Peyer's patch (tissue), 4 donors: ENCODE measurements at places on chromosomes 1 and 21. TPM values are rescaled to one million over a fixed set of nuclear protein-coding genes. Genes with fewer than 3 reads are reported as not detected.
A peak's percentile ranks its signal among the peaks of the same experiment; 100 is the strongest.

The PLA2G2C gene
- total RNA-seq = not detected

DNA sequence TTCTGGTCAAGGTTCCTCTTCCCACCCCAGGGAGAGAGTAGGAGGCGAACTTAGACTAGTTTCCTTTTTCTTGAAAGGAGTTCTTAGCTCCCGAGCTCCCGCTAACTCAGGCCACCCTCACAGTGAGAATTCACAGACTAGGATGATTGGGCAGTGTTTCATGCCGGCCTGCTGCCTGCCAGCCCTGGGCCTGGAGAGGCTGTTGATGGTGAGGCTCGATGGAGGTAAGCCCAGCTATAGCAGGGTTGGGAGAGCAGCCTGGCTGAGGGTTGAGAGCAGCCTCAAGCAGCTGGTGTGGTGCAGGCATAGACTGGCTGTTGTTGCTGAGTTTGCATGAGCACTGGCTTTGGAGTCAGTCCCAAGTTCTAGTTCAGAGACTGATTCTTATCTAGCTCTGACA lies 274.4 kb downstream of the MATN1 start:
- peak; percentile 0 for DNase-seq
- H3K36me3 ChIP-seq = no peaks in the 10 kb centered on the region
- H3K4me1 ChIP-seq = no peaks in the 10 kb centered on the region
- H3K27ac ChIP-seq = no peak overlapping the region
- no peak overlapping the region for H3K4me3 ChIP-seq

DNA sequence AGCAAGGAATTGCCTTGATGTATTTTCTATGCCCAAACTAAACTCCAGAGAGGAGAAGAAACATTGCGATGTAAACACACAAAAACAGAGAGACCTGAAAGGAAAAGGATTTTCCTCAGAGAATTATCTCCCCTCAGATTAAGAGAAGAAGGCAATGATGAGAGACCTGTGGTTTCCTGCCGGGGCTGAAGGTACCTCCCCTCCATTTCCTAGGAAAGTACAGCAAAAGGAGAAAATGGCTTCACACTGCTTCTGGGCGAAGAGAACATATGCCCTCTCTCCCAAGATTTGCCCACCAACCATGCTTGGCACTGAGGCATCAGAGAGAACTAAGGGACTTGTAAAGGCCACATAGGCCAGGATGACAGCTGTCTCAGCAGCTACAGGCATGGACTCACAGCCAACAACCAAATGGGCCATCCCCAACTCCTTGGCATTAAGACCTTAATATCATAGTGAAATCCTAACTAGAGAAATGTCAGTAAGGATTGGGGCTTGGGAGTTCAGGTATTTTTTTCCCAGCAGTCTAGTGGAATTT lies 523.0 kb downstream of the PTPRC start:
- H3K4me3 ChIP-seq = no peak overlapping the region
- no peaks in the 10 kb centered on the region for H3K4me1 ChIP-seq
- H3K27ac ChIP-seq = no peak overlapping the region
- no peaks in the 10 kb centered on the region for H3K36me3 ChIP-seq

The CD34 gene
- 18.5 TPM for total RNA-seq

The TMEM125 gene
- total RNA-seq = 65.8 TPM

DNA sequence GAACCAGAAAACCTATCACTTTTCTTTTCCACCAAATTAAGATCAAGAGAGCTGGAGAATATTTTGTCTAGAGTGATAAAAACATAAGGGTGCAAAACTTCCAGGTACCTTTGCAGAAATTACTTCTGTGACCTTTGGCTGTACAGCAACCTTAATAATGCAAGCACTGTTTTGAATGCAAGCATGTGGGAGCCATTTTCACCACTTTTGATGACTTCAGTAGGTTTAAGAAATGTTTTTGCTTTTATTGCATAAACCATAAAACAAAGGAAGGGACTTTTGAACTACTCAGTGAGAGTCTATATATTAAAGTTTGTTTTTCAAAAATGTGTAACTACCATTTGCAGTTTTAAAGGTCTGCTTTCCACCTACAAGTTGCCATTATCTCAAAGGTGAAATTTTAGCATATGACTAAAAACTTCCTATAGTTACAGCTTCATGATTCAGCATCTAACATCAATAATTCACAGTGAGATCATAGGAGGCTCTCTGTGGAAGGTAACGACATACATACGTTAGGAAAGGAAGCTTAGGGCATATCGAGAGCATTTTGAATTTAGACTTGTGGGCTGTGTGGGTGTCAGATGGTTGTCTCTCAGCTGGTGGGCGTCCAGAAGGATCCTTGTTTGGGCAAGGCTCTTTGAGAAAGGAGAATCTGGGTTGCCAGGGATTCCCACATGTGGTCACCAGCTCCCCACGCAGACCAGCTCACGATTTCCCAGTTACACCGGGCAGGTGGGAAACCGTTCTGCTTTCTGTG lies 1.1 kb upstream of the GADD45A start:
- no peaks in the 10 kb centered on the region for H3K27me3 ChIP-seq
- no peaks in the 10 kb centered on the region for H3K4me1 ChIP-seq
- DNase-seq = peak; percentile 47
- peak overlapping the region; percentile 89 for H3K4me3 ChIP-seq
- H3K27ac ChIP-seq = peak overlapping the region; percentile 99

The TMEM269 gene
- not detected for total RNA-seq

GRCh38 chr1:63612564-63612963 lies 19.4 kb downstream of the PGM1 start:
- H3K4me3 ChIP-seq = no peak overlapping the region
- DNase-seq = no peak
- no peaks in the 10 kb centered on the region for H3K36me3 ChIP-seq
- no peaks in the 10 kb centered on the region for H3K4me1 ChIP-seq

- no peaks in the 10 kb centered on the region for H3K27me3 ChIP-seq
- H3K36me3 ChIP-seq = no peaks in the 10 kb centered on the region
- no peak overlapping the region for H3K4me3 ChIP-seq
These were observed 22.8 kb upstream of the ELOA start for GRCh38 chr1:23720256-23720995.

The S100B gene
- 9.1 TPM for total RNA-seq
